ENCODE measurements at places on chromosomes 3 and 15.

DNA sequence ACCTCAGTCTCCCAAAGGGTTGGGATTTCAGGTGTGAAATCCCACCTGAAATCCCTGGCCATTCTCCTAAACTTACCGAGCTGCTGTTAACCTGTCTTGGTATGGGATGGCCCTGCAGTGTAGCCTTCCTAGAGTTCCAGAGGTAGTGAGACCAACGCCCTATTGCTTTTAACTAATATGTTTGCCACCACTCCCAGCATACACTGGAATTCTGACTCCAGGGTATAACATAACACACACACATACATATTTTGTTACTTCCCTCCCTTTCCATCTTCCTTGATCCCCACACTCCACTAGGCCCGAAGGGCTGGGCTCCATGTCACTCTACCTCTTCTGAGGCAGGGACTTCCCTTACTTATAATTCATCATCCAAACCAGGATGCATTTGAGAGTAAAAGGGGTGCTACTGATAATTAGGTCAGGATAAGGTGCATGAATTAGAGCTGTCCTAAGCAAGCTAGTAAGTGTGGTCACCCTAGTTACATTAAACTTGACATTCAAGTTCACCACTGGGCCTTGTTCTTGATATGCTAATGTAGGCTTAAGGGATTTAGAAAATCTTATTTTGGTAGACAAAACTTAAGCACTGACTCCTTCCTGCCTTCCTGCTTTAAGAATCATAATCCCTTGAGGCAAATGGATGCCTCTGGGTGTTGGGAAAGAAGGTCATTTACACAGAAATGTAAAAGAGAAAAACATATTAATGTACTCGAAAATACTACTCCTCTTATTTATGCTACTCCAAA, 317.6 kb downstream of the MAGI1 start:
- DNase-seq: no peak

DNA sequence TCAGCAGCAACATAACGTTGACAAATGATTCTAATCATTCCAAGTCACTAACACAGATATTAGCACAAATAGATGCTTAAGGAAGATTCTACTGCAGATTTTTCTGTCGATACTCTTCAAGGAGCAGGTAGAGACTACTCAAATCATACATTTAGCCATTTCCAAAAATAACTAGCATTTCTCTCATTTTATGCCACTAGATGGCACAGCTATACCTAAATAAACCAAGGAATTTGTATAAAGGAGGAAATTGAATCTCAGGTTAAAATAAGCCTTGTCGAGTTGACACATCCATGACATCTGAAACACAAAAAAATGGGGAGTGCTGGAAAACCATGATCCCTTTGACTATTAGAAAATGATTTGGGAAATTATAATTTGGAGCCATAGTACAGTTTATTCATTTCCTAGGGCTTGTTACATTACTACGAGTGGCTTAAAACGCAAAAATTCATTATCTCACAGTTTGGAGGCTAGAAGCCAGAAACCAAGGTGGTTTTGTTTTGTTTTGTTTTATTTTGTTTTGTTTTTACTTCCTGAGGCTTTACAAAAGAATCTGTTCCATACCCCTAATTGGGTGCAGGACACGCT, 59.5 kb upstream of the STRIT1 start:
- no peak for DNase-seq

DNA sequence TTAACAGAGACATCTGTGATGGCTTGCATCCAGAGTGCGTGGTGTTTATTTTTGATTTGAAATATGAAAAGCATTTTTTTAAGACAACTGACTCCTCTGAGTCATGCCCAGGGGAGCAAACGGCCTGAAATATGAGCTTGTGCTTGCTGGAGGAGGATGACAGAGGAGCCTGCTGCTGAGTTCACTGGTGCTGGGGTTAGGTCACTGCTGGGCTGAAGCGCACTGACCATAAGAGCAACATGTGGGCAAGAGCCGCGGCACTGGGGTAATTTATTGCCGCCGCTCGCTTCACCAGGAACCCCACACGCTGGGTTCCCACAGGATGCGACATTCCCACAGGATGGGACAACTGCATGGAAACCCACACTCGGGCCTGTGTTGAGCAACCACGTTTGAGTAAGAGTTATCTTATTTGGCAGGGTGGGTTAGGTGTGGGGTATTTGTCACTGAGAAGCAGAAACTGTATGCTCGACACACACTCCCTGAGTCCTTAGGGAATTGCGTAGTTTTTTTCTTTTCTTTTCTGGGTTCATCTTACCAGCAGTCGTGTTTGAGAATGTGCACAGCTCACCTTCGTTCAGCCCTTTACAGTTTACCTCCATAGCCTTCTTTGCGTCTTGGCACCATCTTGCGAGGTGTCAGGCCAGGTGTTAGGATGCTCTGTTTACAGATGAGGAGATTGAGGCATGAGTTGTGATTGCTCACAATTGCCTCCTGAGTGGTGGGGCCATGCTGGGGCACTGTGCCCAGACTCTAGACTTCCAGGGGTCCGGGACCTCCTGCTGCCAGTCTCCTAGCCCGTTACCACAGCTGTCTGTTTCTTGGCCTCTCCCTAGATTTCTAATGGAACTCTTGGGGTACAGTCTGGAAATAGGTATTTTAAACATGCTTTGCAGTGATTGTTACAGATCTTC, 60.4 kb downstream of the SMAD3 start:
- no peak for DNase-seq

DNA sequence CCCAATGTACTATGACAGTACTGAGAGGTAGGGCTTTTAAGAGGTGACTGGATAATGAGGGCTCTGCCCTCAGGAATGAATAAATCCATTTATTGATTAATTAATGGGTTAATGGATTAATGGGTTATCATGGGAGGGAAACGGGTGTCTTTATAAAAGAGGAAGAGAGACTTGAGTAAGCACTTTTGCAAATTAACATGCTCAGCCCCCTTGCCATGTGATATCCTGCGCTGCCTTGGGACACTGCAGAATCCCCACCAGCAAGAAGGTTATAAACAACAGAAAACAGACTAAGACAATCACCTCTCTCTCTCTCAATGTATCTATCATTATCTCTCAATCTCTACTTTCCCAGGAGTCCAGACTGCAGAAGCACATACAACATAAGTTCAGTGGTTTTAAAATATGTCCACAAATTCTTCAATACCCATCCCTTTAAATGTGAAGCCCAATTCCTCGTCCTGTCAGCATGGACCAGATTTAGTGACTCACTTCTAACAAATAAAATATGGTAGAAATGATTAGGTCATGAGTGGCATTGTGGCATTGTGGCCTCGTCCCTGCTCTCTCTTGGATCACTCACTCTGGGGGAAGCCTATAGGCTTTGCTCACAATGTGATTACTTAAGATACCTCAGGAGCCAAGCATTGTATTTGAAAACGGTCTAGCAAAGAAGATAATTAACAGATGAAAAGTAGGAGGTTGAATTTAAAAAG, 40.0 kb upstream of the IL12A start:
- no peak for DNase-seq

- DNase-seq: no peak
These were observed 24.8 kb downstream of the CACNA1D start for GRCh38 chr3:53519065-53519709.

- no peak for DNase-seq
These were observed 268.6 kb upstream of the SLCO3A1 start for GRCh38 chr15:91584895-91585294.

GRCh38 chr15:90190606-90191343, 10.4 kb upstream of the SEMA4B start:
- no peak for DNase-seq
